Caki2 (cell line): ENCODE measurements at places on chromosomes 12 and 14.

- peak; percentile 48 for DNase-seq
Measured at GRCh38 chr14:33948869-33949408, 1.9 kb downstream of the EGLN3 start.

DNA sequence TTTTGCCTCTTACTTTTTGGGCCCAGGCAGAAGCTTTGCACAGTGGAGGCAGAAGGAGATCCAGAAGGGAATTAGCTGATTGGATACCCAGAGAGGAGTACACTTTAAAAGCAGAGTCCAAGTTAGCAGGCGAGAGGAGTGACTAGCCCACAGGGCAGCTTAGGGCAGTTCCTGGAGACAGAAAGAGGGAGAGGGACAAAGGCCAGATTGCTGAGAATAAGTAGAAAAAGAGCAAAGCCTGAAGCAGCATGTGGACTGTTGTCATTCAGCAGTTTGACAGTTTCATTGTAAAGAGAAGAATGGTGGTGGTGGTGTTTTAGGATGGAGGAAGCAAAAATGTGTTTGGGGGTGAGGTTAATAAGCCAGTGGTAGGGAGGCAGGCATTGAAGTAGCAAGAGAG is 95.1 kb downstream of the PELI2 start:
- DNase-seq, result no peak

DNA sequence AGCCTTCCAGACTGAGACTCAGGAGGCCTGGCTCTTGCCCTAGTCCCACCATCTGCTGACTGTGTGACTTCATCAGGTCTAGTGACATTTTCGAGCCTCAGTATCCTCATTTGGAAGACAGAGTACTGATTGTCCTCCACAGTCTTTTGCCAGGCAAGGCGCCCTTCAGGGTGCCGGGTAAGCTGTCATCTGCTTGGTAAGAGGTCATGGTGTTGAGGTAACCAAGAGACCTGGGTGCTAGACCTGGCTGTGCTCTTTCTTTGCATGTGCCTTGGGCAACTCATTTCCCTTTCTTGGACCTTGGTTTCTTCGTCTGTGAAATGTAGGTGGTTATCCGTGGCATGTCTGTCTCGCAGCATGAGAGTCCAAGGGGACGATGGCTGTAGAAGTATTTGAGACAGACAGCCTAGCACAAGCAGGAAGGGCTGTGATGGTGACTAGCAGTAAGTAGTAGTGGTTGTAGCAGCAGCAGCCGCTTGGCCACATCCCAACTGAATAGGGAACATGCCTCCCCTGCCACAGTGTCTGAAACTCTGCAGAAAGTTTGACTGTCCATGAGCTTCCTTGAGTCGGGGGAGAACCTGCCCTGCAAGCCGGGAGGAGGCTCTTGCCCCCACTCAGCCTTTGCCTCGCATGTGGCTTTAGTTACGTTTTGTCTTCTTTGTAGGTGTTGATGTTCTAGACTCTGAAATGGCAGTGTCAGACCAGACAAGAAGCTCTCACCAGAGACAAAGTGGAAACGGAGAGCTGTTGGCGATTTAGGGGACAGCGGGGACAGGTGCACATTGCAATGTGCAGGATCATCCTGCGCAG is 40.3 kb downstream of the EVL start:
- no peak for DNase-seq

DNA sequence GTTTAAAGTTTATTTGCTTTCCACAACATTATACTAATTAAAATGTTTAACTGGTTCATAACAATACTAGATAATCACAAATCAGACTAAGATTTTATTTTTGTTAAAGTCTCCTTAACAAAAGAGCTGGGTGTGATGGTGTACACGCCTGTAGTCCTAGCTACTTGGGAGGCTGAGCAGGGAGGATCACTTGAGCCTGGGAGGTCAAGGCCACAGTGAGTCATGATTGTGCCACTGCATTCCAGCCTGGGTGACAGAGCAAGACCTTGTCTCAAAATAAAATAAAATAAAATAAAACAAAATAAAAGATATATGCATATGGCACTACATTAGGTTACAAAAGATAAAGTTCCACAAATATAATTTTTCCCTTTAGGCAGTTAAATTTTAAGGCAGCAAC is 5.6 kb downstream of the MIS18BP1 start:
- DNase-seq, result no peak

DNA sequence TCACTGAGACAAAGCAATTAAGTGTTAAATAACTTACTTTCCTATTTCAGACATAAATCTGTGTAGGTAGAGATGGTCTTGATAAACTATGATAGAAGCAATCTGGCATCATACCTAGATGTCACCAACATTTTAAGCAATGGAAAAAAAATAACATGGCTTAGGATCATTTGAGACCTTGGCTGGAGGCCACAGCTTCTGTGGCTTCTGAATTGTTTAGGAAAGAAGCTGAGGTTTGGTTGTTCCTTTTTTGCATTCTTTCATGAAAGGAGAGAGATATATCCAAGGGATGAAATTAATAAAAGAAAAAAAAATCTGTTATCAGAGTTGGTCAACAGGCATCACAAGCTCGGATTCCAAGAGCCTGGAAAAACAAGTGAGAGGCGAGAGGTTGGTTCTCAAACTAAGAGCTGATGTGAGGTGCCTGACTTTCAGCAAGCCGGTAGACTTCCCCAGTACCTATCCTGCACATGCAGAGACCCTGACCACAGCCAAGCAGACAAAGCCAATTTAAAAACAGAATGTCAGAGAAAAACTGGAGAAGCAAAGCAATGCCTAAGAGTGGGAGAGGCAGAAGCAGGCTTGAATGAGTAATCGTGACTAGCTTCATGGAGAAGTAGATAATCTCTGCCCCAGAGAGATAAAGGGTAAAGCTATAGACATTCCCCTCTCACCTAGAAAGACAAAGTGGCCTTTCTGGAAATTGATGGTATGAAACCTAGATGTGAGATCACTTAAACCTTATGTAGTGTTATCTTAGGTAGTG is 43.4 kb upstream of the ST8SIA1 start:
- no peak for DNase-seq

GRCh38 chr12:100375038-100375735 is 18.3 kb downstream of the SLC17A8 start:
- no peak for DNase-seq

DNA sequence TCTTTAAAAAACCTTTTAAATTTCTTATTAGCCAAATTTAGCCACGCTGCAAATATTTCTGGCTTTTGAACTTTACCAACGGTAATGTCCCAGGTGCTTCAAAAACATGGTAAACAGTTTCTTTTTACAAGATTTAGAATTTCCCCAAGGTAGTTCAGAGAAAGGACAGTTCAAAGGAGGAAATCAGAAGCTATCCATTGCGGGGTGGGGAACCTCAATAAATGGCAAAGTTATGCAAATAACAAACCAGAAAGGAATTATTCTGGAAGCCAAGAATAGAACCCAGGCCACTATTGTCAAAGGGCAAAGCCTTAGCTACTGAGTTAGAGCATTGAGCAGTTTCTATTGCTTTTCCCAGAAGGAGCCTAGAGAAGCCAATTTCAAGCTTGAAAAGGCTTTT is 62.3 kb downstream of the PDE6H start:
- DNase-seq, result no peak

- DNase-seq, result no peak
Measured at GRCh38 chr14:101477648-101478047, 83.6 kb upstream of the DIO3 start.

DNA sequence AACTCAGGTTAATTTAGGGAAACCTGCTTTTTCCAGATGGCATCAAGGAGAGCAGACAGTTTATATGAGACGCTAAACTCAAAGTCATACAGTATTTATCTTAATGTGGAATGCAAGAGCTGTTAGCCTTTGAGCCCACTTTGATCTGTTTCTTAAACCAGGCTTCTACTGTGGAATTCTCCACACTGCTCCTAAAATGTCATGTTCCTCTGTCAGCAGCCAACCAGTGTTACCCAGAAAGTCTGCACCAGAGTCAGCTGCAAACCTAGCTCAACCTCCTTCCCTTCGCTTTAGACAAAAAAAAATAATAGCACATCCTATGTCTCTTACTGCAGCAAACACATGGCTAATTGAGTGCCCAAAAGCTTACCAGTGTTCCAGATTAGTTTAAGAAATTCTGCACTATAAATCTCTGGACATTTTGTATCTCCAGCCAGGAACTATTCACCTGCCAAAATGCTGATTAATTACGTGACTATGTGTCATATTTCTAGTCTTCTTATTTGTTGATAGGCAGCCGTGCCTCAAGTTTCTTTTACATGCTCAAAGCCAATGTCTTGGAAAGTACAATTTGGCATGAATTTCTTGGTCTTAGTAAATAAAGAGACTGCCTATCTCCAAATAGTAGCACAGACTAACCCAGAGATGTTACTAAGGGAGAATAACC is 21.8 kb downstream of the ARMH4 start:
- no peak for DNase-seq

- DNase-seq, result peak; percentile 7
Measured at GRCh38 chr12:92602930-92603623, 99.7 kb upstream of the PLEKHG7 start.

GRCh38 chr12:128554546-128555304 is 269.0 kb downstream of the SLC15A4 start:
- no peak for DNase-seq

GRCh38 chr12:106415134-106415533 is 57.6 kb downstream of the POLR3B start:
- peak; percentile 20 for DNase-seq

GRCh38 chr14:61565836-61566536 is 129.3 kb upstream of the HIF1A start:
- no peak for DNase-seq

GRCh38 chr12:60402996-60403395 is 807.2 kb downstream of the SLC16A7 start:
- no peak for DNase-seq

GRCh38 chr14:94823556-94824341 is 53.8 kb upstream of the GSC start:
- DNase-seq, result peak; percentile 25

DNA sequence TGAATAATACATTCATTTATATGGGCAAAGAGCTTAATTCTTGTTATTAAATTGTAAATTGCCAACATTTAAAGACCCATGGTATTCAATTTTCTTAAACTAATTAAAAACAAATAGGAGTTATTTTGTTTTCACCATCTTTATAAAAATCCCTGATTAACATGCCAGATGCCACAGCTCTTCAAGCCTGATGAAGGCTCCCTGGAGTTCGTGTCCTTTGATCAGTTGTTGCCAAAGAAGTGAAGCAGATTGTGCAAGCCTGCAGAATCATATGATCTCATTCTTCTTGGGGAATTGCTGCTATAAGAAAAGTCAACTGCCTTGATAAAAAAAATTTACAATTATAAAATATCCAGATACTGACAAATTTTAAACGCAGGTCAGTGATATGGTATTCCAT is 288.3 kb upstream of the PPFIA2 start:
- DNase-seq, result no peak

- DNase-seq, result no peak
Measured at GRCh38 chr12:16421806-16422205, 74.4 kb downstream of the MGST1 start.

DNA sequence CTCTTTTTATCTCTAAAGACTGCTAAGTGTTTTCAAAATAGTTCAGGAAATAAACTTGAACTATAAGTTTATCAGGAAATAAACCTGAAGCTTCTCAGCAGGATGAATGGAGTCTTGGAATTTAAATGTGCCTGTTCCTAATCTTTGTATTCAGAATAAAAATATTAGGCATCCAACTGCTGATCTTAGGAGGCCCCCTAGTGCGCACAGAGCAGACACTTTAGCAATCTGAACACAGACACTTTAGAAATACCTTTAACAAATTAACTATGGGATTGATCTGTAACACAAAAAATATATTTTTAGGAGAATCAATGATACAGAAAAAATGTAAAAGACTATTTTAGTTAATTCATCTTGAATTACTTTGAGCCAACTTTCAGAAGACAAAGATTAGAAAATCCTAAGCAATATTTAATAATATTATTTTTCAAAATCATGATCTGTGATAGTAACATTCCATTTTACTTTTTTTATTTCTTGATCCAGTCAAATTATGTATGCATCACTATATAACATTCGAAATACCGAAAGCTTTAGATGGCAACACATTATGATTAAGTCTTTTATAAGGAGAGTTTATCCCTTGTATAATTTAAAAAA is 80.9 kb downstream of the SLC41A2 start:
- peak; percentile 6 for DNase-seq

- no peak for DNase-seq
Measured at GRCh38 chr14:79279645-79280597, 931.4 kb downstream of the DIO2 start.

DNA sequence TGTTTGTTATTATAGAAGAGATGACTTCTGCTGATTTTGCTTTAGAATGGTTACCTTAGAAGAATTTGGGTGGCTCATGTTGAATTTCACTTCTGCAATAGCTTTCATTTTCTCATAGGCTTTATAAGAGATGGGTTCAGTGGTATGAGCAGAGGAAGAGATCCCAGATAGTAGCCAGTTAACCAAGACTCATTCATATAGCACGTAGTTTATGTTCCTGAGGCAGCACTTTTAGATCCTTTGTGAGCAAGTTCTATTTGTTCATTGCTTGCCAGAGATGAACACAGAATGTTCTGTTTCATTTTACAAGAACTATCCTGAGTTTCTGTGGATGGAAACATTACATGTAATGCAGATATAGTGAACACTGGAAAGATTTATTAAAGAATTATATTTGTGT is 32.2 kb downstream of the RAB21 start:
- no peak for DNase-seq

DNA sequence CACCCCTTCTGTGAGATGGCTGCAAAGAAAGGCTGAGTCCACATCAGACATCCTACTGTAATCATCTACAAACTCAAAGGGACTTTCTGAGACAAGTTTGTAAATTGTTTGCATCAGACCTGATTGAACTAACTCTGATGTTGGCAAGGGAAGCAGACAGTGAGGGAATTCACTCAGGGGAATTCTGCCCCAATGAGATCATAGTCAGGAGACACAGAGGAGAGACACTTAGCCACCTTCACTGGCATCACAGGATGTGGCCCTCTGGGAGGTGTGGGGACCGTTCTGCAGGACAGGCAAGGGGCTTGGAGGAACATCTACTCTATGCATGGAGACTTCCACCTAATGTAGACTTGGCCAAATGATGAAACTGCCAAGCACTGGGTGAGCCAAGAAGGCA is 70.7 kb upstream of the DDX11 start:
- DNase-seq, result peak; percentile 71

DNA sequence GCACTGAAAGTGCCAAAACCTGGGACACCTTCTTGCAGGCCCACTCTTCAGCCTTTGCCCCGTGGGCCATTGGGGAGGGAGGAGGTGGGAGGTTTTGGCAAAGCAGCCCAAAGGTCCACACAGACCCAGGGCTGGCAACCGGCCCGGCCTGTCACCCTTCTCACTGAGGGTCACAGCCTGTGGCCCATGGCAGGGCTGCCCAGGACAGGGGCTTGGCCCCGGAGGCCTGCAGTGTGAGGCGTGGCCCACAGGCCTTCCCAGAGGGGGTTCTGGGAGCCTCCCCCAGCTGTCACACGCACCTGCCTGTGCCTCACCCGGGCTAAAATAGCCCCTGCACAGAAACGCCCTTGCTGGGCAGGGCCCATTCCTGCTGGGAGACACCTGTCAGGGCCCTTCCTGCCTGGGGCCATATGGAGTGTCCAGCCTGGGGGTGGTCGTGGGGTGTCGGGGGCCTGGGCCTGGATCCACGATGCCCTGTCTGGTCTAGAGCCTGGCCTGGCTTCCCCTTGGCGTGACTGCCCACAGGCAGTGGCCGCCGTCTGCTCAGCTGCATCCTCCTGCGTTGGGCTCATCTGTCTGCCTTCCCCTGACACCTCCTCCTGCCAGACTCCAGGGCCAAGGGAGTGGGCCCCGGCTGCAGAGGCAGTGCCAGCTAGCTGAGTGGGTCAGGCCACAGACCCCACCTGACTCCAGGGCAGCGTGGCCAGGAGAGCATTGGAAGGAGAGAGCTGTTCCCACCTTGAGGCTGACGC is 19.2 kb downstream of the PACS2 start:
- no peak for DNase-seq
